Right atrium auricular region (tissue), 2 donors: ENCODE measurements at places on chromosomes 13 and 19.
A peak's percentile ranks its signal among the peaks of the same experiment; 100 is the strongest.

- no peak for DNase-seq
These were observed 765.2 kb upstream of the GPC6 start for GRCh38 chr13:92461402-92461801.

DNA sequence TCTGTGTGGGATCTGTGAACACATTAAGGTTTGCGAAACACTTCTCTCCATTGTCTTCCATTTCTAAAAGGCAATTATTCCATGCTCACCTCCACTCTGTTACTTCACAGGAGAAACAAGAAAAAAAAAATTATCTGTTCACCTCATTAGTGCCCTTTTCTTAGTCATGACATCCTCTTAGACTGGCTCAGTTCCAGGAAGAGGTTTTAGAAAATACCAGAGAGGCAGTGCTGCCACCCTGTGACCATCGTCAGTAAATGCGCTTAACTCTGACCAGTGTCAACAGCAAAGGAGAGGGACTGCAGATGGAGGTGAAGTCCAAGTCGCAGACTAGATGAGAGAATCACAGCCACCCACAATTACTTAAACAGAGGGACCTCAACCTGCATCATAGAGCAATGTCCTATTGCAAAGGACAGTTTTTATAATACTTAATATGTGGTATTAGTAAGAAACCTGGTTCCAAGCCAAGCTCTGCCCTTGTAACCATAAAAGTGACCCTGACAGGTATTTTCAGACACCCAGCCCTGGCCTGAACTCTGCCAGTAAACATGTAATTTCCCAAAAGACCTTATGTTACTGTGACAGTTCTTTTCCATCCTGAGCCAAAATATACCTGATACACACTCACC lies 19.4 kb downstream of the CEACAM21 start:
- DNase-seq = peak; percentile 61

DNA sequence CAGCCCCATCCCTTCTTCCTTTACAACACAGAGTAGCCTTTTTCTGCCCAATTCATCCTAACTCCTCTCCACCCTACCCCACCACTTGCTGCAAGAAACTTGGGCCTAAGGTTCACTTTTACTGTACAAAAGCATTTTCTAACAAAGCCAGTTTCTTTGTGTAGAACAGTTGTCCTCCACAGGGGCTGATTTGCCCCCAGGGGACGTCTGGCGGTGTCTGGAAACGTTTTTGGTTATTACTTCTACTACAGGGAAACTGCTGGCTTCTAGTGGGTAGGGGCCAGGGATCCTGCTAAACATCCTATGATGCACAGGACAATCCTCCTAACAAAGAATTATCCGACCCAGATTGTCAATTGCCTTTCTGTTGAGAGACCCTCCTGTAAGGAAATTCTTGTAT lies 7.3 kb upstream of the LMO7 start:
- DNase-seq = no peak

- DNase-seq = no peak
These were observed 616.2 kb upstream of the SPRY2 start for GRCh38 chr13:80957019-80957655.

- no peak for DNase-seq
These were observed 1.1 kb upstream of the ERF start for GRCh38 chr19:42255766-42256745.

DNA sequence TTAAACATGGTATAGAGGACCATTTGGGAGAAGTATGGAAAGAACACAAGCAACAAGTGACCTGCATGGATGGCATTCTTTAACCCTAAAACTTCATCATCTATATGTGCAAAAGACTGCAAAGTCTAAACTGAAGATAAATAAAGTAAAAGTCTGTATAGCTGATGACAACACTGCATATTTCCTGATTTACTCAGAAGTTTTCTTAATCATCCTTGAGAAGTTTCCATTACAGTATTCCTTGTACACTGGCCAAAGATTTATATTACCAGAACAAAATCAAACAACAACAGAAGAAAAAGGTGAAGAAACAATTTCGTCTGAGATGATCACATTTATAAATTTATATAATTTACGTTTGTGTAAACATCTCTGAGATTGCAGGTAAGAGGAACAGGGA lies 805.7 kb downstream of the PCDH9 start:
- DNase-seq = no peak

- no peak for DNase-seq
These were observed 7.9 kb downstream of the DCAF15 start for GRCh38 chr19:13959962-13960862.

- DNase-seq = no peak
These were observed 293.7 kb downstream of the SUCLA2 start for GRCh38 chr13:47707414-47707813.

- DNase-seq = peak; percentile 69
These were observed 6.5 kb downstream of the KCNN4 start for GRCh38 chr19:43774103-43774939.

- DNase-seq = no peak
These were observed 6.9 kb downstream of the MYPOP start for GRCh38 chr19:45895519-45895972.

DNA sequence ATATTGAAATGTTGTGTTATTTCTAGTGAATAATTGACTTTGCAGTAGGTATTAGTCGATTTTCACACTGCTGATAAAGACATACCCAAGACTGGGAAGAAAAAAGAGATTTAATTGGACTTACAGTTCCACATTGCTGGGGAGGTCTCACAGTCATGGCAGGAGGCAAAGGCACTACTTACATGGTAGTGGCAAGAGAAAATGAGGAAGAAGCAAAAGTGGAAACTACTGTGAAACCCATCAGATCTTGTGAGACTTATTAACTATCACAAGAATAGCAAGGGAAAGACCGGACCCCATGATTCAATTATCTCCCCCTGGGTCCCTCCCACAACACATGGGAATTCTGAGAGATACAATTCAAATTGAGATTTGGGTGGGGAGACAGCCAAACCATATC lies 9.9 kb upstream of the C5AR2 start:
- DNase-seq = no peak

GRCh38 chr13:87259479-87260083 lies 411.6 kb upstream of the SLITRK5 start:
- DNase-seq = no peak

DNA sequence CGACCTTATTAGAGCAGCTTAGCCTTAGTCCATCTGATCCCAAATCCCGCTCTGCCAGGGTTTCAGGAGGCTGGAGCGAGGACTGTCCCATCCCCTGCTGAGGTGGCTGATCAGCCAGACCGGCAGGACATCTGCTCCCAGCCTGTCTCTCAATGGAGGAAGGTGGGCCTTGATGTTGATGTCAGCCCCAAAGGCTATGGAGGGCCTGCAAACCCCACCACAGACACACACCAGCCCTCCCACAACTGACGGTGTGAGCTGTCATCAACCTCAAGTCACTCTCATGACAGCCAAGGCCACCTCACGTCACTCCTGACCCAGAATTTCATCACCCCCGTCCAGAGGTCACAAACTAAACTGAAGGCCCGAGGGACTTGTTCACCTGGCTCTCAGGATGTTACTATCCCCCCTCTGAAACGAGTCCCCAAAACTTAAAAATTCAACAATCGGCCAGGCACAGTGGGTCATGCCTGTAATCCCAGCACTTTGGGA lies 25.5 kb downstream of the RHPN2 start:
- DNase-seq = no peak

GRCh38 chr13:101447852-101448251 lies 4.6 kb upstream of the ITGBL1 start:
- DNase-seq = no peak

DNA sequence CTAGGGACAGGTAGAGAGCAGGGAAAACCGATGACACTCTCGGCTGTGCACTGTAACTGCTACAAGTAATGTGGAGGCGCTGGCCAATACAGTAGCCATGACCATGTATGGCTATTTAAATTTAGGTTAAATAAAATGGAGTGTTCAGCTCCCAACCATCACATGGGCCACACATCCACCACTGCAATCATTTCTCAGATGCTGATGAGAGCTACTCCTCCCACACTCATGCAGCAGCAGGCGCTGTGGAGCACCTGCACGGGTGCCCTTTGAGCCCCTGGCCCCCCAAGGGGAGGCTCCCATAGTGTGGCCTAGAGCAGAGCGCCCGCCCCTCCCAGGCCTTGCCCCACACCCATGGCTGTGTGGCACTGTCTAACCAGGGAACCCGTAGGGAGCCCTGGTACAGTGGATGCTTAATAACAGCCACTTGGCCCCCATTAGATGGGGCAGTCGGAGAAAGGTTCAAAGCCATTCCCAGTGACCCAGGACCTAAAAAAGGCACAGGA lies 6.0 kb downstream of the ACP4 start:
- no peak for DNase-seq

DNA sequence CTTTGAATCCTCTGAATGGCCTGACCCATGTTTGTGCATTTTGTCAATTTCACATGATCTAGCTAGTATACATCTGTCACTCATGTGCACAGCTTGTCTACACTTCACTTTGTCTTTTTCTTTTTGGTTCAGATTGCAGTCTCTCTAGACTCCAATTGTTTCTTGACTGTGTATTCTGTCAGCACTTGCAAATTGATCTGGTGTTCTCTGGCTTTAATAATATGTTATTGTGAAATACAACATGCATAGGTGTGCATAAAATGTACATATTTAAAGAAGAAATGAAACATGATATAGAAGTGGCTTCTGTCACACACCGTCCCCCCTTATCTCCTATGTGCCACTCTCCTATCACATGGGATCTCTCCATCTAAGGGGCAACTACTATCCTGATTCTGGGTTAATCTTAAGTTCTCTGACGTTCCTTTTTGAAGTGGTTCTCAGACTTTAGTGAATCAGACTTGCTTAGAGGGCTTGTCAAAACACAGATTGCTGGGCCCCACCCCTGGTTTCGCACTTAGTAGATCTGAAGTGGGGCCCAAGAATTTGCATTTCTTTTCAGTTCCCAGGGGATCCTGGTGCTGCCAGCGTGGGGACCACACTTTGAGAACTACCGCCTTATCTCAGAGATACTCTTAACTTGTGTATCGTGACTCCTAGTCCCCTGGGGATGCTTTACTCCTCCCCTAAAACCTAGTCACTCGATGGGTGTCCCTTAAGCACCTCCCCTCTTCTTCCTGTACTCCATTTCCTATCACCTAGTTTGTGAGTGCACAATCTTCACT lies 5.8 kb downstream of the KRTDAP start:
- no peak for DNase-seq

- DNase-seq = no peak
These were observed 16.3 kb downstream of the SGTA start for GRCh38 chr19:2766594-2767372.

- no peak for DNase-seq
These were observed 62.9 kb downstream of the DCT start for GRCh38 chr13:94416454-94417080.

DNA sequence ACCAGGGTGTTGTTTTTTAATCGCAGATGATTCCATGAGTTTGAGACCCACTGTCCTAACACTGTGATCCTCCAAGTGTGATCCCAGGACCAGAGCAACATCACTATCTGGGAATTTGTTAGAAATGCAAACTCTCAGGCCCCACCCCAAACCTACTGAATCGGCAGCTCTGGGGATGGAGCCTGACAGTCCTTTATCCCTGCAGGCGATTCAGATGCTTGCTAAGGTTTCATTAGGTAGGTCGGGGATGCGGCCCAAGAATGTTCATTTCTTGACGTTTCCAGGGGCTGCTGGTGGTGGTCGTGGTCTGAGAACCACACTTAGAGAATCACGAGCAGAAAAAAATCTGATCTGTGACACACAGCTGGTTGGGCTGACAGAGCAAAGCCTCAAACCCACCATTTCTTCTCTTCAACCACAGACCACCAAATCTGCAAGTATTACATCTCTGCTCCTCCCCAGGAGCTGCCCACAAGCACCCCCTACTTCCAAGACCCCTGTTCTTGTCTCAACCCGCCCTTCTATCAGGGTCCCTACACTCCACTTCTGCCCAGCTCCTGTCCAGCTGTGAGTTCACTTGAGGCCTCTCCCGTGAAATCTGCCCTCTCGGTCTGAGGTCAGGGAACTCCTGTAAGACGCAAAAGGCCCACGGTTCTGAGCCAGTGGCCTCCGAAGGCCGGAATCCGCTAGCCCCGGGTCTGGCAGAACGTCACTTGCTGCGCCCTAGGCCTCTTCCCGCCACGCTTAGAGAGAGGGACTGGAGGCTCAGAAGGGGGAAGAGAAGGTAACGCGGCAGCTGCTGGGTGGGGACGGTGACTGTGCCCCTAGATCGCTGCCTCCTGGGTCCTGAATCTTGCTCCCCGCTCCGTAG lies 1.1 kb upstream of the FARP1 start:
- no peak for DNase-seq

GRCh38 chr13:44362394-44363040 lies 11.1 kb upstream of the SERP2 start:
- DNase-seq = no peak

DNA sequence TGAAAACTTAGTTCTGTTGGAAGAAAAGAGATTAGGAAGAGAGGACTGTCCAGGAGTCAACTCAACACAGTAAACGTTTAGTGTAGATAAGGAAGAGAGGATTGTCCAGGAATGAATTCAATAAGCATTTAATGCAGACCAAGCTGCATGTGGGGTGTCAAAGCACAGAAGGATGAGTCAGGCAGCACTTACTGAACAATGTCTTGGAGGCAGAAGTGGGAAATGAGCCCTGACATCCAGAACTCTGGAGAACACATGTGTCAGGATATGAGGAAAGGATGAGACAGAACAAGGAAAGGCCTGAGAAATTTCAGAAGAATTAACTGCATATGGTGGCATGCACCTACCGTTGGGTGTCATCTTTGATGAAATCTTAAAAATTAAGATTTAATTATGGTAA lies 429.2 kb upstream of the HTR2A start:
- DNase-seq = no peak

DNA sequence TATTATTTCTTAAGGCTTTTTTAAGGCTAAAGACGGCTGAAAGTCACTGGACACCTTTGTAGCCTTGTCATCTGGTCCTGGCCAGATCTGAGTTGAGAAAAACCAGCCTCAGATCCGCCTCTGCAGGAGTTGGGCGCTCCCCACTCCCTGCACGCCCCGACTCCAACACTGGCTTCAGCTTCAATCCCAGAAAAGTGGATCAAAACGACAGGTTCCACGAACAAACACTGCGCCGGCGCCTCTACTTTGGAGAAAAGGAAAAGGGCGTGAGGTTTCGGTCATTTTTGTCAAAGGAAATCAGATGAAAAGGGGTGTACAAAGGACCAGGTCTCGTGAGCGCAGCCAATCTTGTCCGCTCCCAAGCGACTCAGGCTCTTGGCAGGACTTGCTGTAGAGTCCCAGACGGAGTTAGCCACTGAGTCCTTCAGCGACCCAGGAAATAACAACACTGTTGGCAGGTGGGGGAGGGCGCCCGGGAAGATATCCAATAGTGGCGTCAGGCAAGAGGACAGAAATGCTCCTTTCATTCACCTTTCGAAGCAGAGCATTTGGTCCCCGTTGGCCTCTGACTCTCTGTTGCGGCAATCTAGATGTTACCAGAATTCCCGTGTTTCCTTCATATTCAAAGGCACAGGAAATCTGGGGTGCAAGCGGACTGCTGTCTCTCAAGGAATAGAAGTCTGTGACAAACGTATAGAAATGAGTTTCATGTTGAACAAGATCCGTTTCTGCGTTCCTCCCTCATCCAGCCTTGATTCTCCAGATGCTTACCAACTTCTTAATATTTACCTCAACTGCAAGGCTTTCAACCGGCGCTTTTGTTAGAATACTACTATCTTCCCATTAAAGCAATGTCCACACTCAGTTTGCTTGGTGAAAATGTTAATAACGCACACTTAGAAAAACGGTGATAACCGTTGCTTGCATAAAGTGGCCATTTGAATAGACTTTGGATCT lies 1.8 kb upstream of the CCNA1 start:
- DNase-seq = no peak
